Karpas-422 (cell line): ENCODE measurements at places on chromosomes 1 and 21.

DNA sequence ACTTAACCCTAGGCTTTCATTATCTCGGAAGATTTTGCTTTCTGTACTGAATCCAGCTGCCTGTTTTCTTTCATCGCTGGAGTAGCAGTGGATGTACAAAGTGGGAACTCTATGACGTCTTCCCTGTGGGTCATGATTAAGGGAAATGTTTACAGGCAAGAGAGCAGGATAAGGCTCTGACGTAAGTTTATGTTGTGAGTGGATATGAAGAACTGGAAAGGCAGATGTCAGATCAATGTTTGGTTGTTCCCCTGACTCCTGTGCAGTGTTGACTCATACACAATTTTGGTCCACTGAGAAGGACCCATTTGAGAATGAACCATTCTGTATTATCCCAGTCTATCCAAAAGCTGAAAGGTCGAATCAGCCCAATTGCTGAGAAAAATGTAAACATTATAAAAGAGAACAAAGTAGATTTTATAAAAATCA is 292.4 kb downstream of the GRIK1 start:
- no peaks in the 10 kb centered on the region for H3K36me3 ChIP-seq
- no peak overlapping the region for H3K27ac ChIP-seq
- H3K4me1 ChIP-seq, result no peaks in the 10 kb centered on the region
- no peak for DNase-seq
- H3K27me3 ChIP-seq, result no peaks in the 10 kb centered on the region

- no peak overlapping the region for H3K4me3 ChIP-seq
- no peaks in the 10 kb centered on the region for H3K36me3 ChIP-seq
- peak overlapping the region; percentile 84 for H3K27ac ChIP-seq
- H3K27me3 ChIP-seq, result no peaks in the 10 kb centered on the region
Measured at GRCh38 chr1:235275223-235275622, 52.8 kb downstream of the ARID4B start.

GRCh38 chr1:151891512-151891911 is 17.8 kb downstream of the THEM4 start:
- H3K4me3 ChIP-seq, result no peak overlapping the region
- DNase-seq, result no peak
- H3K27me3 ChIP-seq, result no peaks in the 10 kb centered on the region
- H3K4me1 ChIP-seq, result peaks cover 2% of the 10 kb centered on the region; the same call in 1 of the 2 replicates

DNA sequence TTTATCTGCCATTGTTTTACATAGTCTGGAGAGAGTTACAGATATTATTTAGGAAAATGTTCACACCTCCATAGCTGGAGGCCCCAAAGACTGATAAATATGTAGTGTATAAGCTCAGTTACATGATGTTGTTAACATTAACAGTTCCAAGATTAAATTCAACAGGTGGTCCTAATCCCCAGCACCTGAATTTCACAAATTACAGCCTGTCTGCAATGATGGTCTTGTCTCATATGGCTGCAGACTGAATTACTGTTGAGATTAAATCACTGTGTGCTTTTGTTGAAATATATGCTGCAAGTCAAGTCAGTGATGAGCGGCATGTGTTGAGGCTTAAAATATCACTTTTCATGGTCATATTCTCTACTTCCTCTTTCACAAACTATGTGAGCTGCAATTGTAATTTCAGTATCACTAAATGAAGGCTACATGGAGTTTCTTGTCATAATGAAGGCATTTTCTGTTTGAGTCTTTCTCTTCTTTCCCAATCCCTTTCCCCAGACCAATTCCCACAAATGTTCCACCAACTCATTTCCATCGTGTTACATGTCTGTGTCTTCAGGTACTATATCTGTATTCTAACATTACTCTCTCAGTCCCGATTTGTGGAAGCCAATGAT is 4.2 kb downstream of the ST6GALNAC5 start:
- DNase-seq, result peak; percentile 81
- peak overlapping the region; percentile 16; the same call in 1 of the 2 replicates for H3K4me3 ChIP-seq
- H3K27ac ChIP-seq, result peak overlapping the region; percentile 62
- H3K4me1 ChIP-seq, result peaks cover 20% of the 10 kb centered on the region

DNA sequence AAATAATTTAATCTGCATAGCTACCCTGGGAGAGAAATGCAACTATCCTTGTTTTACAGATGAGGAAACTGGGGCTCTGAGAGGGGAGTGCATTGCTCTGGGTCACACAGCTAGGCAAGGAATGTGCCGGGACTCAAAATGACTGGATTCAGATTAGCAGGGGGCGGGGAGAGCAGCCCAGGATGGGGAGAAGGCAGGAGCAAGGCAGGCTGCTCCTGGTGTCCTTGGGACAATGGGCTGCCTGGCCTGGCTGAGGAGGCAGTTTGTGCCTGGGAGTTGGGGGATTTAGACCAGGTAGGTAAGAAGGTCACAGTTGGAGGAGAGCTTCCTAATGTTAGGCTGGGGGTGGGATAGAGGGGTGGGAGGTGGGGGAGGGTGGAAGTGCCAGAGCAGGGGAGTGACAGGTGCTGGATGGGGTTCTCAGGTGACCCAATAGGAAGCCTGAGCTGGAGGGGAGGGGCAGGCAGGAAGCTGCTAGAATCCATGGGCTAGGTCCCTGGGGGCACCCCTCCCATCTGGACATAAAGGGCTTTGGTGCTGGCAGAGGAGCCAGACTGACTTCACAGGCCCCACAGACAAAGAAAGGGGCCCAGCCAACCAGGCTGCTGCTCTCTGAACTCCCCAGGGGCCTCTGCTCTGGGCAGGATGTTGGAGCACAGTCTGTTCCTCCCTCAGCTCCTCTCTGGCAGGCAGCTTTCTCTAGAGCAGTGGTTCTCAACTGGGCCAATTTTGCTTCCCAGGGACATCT is 29.0 kb downstream of the TRIM62 start:
- peak; percentile 64 for DNase-seq
- 0 out of 2 replicates have a peak, but pooled peaks cover 3% of the 10 kb centered on the region for H3K36me3 ChIP-seq
- no peaks in the 10 kb centered on the region for H3K27me3 ChIP-seq
- H3K4me3 ChIP-seq, result no peak overlapping the region
- H3K27ac ChIP-seq, result no peak overlapping the region

DNA sequence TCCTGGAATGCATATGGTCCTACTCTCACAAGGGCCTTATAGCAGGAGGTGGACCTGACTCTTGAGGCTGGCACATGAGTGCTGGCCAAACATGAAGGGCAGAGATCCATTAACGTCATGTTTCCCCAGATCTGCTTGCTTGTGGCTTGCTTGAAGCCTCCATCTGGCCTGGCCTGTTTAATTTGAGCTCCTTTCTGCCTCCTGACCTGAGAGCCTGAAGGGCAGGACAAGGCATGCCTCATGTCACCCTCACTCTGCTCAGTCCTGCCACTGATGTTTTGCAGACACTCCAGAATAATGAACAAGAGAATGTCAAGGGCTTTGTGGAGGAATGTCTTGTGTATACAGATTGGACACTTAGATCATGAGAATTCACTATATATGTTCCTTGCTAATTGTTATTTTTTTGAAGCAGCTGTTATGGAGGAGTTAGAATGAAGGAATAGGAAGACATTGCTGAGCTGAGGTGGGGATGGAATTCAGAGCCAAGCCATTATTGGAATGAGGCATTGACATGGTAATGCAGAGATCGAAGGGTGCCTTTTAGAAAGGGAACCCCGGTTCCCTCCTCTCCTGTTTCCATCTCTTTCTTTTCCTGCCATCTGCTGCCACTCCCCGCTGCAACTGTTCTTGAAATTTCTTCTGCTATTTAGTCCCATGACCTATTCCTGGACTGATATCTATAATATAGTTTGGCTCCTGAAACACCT is 457.0 kb upstream of the PROX1 start:
- H3K4me1 ChIP-seq, result no peaks in the 10 kb centered on the region
- no peaks in the 10 kb centered on the region for H3K27me3 ChIP-seq
- no peak for DNase-seq

- peak overlapping the region; percentile 79 for H3K27ac ChIP-seq
- H3K27me3 ChIP-seq, result no peaks in the 10 kb centered on the region
- H3K4me1 ChIP-seq, result peaks cover 82% of the 10 kb centered on the region
- DNase-seq, result peak; percentile 72
- peaks cover 2% of the 10 kb centered on the region; the same call in 1 of the 2 replicates for H3K36me3 ChIP-seq
Measured at GRCh38 chr1:166944186-166944967, 31.0 kb downstream of the ILDR2 start.

GRCh38 chr1:206703661-206704060 is 19.0 kb downstream of the MAPKAPK2 start:
- H3K27ac ChIP-seq, result no peak overlapping the region
- peaks cover 24% of the 10 kb centered on the region for H3K4me1 ChIP-seq
- H3K27me3 ChIP-seq, result no peaks in the 10 kb centered on the region

GRCh38 chr1:22142315-22143064 is 407 bp downstream of the WNT4 start:
- no peak overlapping the region for H3K27ac ChIP-seq
- H3K27me3 ChIP-seq, result no peaks in the 10 kb centered on the region
- no peak for DNase-seq
- no peaks in the 10 kb centered on the region for H3K4me1 ChIP-seq

GRCh38 chr1:152020849-152021248 is 16.0 kb downstream of the S100A11 start:
- no peaks in the 10 kb centered on the region for H3K36me3 ChIP-seq
- no peak for DNase-seq
- H3K4me1 ChIP-seq, result no peaks in the 10 kb centered on the region
- H3K4me3 ChIP-seq, result no peak overlapping the region
- H3K27ac ChIP-seq, result no peak overlapping the region

DNA sequence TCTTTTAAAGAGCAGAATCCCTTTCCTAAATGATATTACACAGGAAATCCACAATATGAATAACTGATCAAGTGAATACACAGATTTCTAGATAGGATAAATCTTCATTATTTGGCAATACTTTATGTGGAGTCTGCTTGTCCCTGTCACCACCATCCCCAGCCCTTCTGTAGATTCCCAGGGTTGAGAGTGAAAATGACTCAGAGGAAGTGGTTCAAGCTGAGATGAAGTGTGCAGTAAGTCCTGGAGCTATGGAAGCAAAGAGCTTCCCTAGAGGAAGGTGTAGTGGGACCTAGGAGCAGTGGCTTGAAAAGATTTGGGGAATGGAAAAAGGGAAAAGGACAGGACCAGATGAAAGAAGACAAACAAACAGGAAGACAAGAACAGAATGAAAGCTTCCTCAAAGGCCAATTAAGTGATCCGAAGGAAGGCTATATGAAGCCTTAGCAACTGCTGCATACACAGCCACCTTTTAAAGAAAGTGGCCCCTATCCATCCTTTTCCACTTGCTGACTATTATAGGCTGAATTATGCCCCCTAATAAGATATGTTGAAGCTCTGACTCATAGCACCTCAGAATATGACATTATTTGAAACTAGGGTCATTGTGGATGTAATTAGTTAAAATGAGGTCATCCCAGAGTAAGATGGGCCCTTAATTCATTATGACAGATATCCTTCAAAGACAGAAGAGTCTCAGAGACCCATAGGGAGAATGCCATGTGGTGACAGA is 96.5 kb upstream of the CAMK1G start:
- no peak for DNase-seq
- H3K27ac ChIP-seq, result no peak overlapping the region
- H3K4me1 ChIP-seq, result no peaks in the 10 kb centered on the region
- H3K4me3 ChIP-seq, result no peak overlapping the region

- H3K4me1 ChIP-seq, result no peaks in the 10 kb centered on the region
- H3K4me3 ChIP-seq, result no peak within 1 kb of the TSS
- DNase-seq, result no peak
- no peaks in the 10 kb centered on the region for H3K36me3 ChIP-seq
- H3K27me3 ChIP-seq, result no peaks in the 10 kb centered on the region
- H3K27ac ChIP-seq, result no peak within 1 kb of the TSS
Measured at GRCh38 chr1:66752000-66752592, at the start of gene DYNLT5. Gene DYNLT5, plus strand, starts transcription at chr1:66752459. Its CDS starts 2,200 bp downstream, at chr1:66754659.

GRCh38 chr1:86756062-86756406 is 51.7 kb downstream of the SH3GLB1 start:
- DNase-seq, result no peak
- no peak overlapping the region for H3K27ac ChIP-seq
- no peaks in the 10 kb centered on the region for H3K27me3 ChIP-seq
- H3K4me3 ChIP-seq, result no peak overlapping the region
- peaks cover 14% of the 10 kb centered on the region for H3K4me1 ChIP-seq

DNA sequence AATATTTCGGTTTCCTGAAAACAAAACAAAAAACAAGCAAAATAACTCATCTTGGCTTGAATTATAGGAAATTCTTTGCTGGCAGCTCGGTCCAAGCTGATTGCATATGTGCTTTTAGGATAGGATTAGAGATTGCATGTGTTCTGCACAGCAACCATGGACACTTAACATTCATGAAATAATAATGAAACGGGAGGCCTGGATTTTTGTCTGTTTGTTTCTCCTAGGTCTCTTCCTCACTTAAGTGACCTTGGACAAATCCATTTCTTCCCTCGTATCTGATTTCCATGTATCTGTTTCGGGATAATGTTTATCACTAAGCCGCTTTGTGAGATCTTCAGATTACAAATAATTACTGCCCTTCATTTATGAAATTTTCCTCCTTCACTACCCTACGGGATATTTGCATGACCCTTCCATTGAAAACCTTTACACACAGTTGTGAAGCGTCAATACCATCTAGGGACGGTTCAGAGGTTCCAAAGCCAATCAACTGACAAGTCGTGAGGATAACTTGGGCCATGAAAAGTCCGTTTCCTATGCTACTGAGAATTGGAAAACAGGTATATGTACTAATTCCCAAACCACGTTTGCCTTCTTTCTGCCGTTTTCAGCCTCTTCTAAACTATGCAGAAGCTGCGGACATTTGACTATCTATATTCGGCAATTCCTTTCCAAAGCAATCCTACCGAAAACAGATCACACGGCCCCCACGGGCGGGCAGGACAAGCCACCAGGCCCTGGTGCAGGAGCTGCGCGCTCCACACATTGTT is 1.3 kb upstream of the H3-3A start:
- DNase-seq, result no peak
- no peak overlapping the region for H3K27ac ChIP-seq
- H3K27me3 ChIP-seq, result no peaks in the 10 kb centered on the region; the same call in 1 of the 2 replicates
- H3K36me3 ChIP-seq, result peaks cover 14% of the 10 kb centered on the region
- peak overlapping the region; percentile 75 for H3K4me3 ChIP-seq

- DNase-seq, result no peak
- no peaks in the 10 kb centered on the region for H3K4me1 ChIP-seq
- H3K4me3 ChIP-seq, result no peak within 1 kb of the TSS
- no peaks in the 10 kb centered on the region for H3K36me3 ChIP-seq
- no peaks in the 10 kb centered on the region for H3K27me3 ChIP-seq
Measured at GRCh38 chr1:111290630-111291029, at the start of gene CHIA. Gene CHIA, plus strand, starts transcription at chr1:111290851. Its CDS starts 19,617 bp downstream, at chr1:111310468.

- no peaks in the 10 kb centered on the region for H3K27me3 ChIP-seq
- no peaks in the 10 kb centered on the region for H3K36me3 ChIP-seq
- H3K4me3 ChIP-seq, result no peak overlapping the region
Measured at GRCh38 chr1:241600496-241600901, 39.7 kb downstream of the CHML start.

DNA sequence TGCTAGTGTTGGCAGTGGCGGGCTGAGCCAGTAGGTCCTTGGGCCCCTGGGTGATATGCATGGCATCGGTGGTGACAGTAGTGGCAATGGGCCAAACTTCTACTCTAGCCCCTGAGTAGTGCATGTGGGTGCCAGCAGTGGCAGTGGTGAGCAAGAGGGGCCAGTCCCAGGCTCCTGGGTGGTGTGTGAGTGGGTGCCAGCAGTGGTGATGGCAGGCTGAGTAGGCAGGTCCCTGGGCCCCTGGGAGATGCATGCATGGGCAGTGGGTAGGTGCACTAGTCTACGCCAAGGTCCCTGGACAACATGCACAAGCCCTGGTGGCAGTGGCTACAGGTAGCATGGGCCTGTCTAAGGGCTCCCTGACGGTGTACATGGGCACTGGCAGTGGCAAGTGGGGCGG is 24.6 kb upstream of the TTC22 start:
- H3K27ac ChIP-seq, result no peak overlapping the region
- H3K4me1 ChIP-seq, result no peaks in the 10 kb centered on the region
- H3K4me3 ChIP-seq, result no peak overlapping the region
- no peaks in the 10 kb centered on the region for H3K36me3 ChIP-seq
- no peak for DNase-seq

GRCh38 chr1:202888221-202888530 is 773 bp downstream of the RABIF start:
- peaks cover 19% of the 10 kb centered on the region for H3K4me1 ChIP-seq
- H3K27ac ChIP-seq, result peak overlapping the region; percentile 81
- H3K36me3 ChIP-seq, result peaks cover 6% of the 10 kb centered on the region; the same call in 1 of the 2 replicates
- DNase-seq, result no peak
- peak overlapping the region; percentile 88 for H3K4me3 ChIP-seq
